ENCODE measurements at places on chromosomes 12 and 14. TPM values are rescaled to one million over a fixed set of nuclear protein-coding genes. Genes with fewer than 3 reads are reported as not detected.

GRCh38 chr14:102760496-102761193 is 16.6 kb upstream of the TRAF3 start:
- no peak for DNase-seq

DNA sequence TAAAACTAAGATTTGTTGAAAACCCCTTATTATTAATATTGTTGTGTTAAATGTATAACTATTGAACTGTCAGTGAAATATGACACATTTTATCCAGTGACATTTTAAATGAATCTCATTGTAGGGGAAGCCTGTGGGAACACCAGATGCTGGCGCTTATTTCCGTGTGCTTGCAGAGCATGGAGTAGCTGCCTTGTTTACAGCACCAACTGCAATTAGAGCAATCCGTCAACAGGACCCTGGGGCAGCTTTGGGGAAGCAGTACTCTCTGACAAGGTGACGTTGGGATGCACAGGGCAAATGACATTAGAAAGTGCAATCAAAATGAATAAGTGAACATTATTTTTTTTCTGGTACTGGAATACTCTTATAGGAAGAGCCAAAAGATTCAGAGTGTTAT is 96.8 kb downstream of the ACSS3 start:
- no peaks in the 10 kb centered on the region for H3K36me3 ChIP-seq
- peaks cover 9% of the 10 kb centered on the region for H3K4me1 ChIP-seq
- no peaks in the 10 kb centered on the region for H3K27me3 ChIP-seq
- no peak overlapping the region for H3K27ac ChIP-seq

GRCh38 chr12:18242380-18243089 is 18.8 kb upstream of the PIK3C2G start:
- no peak overlapping the region for H3K27ac ChIP-seq
- H3K36me3 ChIP-seq = no peaks in the 10 kb centered on the region
- H3K4me1 ChIP-seq = 0 out of 2 replicates have a peak, but pooled peaks cover 6% of the 10 kb centered on the region
- H3K27me3 ChIP-seq = no peaks in the 10 kb centered on the region
- no peak overlapping the region for H3K4me3 ChIP-seq

GRCh38 chr12:96241846-96242256 is 47.7 kb downstream of the ELK3 start:
- peak overlapping the region; percentile 99 for H3K27ac ChIP-seq
- DNase-seq = peak; percentile 99

DNA sequence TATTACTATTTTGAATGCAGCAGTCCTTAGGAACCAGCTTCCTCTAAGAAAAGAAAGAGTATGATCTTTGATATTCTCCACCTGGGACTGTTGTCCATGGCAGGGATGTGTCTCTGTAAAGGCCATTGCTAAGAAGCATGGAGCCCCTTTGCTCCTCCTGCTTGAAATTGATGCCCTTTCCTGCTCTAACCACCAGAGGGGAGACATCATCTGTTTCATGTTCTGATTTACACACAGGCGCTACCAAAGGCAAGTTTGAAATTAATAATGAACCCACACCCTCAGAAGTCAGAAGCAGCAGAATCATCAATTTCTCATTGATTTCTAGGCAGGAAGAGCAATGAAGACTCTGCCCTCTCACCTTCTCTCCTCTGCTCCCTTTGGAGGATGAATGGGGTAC is 253.8 kb downstream of the RMST start:
- H3K27me3 ChIP-seq = no peaks in the 10 kb centered on the region
- H3K27ac ChIP-seq = no peak overlapping the region
- no peak overlapping the region for H3K4me3 ChIP-seq
- DNase-seq = no peak

DNA sequence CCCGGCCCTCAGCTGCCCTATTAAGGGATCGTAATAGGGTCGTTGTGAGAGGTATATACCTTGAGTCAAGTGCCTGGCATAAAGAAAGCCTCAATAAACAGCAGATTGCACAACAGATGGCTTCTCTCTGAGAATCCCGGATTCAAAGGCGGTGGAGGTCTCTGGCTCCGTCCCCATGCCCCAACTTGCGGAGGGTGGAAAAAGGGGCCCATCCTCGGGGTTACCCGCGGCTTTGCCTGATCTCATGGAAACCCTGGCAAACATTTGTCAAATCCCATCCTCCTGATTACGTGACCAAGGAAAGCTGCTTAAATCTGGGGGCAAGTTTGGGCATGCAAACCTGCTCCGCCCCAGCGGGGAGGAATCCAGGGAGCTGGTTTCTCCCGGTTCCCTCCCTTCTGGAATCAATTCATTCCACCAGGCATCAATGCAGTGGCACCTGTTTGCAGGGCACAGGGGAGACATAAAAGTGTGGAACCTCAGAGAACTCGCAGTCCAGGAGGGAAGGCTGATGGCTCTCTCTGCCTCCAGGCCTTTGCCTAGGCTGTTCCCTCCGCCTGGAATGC is 12.3 kb downstream of the TRPV4 start:
- H3K27me3 ChIP-seq = no peaks in the 10 kb centered on the region
- no peak overlapping the region for H3K27ac ChIP-seq
- DNase-seq = no peak
- H3K4me1 ChIP-seq = peaks cover 5% of the 10 kb centered on the region
- no peak overlapping the region for H3K4me3 ChIP-seq
- no peaks in the 10 kb centered on the region for H3K36me3 ChIP-seq

GRCh38 chr14:97692084-97692483 is 894.9 kb downstream of the VRK1 start:
- no peak overlapping the region for H3K27ac ChIP-seq
- no peak for DNase-seq
- no peaks in the 10 kb centered on the region for H3K36me3 ChIP-seq
- no peaks in the 10 kb centered on the region for H3K27me3 ChIP-seq
- H3K4me3 ChIP-seq = no peak overlapping the region

DNA sequence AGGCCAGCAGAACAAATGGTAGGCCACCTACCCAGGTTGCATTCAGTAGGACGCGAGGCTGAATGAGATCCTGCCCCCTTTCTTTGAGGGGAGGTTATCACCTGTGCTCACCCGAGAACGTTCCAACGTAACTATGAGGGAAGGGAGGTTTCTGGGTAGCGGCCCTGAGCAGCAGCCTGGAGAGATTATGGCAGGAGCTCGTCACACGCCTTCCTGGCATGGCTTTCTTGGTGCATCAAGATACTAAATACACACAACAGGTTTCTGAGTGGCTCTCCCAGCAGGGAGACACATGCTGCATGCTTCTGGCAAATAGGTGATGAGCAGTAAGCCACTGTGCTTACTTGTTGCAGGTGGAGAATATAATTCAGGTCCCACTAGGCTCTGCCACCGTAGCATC is 147.7 kb downstream of the CALM1 start:
- H3K4me1 ChIP-seq = no peaks in the 10 kb centered on the region
- no peak for DNase-seq
- H3K36me3 ChIP-seq = no peaks in the 10 kb centered on the region
- no peaks in the 10 kb centered on the region for H3K27me3 ChIP-seq
- no peak overlapping the region for H3K4me3 ChIP-seq

DNA sequence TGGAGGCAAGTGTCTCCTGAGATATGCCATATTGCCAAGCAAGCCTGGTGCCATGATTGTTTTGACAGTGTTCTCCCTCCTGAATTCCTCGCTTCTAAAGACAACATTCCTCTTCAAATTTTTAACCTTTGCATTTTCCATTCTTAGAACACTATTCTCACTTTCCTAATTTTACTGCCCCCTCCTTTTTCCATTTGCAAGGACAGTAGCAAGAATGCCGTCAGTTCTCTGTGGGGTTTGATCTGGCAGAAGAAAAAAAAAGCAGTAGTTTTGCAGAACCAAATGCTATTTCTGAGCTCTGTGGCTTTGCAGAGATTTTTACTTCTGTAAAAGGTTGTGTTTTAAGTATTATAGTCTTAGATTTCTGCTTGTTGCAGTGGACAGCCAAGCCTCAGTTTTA is 295.2 kb downstream of the NUAK1 start:
- no peak overlapping the region for H3K4me3 ChIP-seq
- H3K27ac ChIP-seq = no peak overlapping the region
- peaks cover 4% of the 10 kb centered on the region for H3K27me3 ChIP-seq

DNA sequence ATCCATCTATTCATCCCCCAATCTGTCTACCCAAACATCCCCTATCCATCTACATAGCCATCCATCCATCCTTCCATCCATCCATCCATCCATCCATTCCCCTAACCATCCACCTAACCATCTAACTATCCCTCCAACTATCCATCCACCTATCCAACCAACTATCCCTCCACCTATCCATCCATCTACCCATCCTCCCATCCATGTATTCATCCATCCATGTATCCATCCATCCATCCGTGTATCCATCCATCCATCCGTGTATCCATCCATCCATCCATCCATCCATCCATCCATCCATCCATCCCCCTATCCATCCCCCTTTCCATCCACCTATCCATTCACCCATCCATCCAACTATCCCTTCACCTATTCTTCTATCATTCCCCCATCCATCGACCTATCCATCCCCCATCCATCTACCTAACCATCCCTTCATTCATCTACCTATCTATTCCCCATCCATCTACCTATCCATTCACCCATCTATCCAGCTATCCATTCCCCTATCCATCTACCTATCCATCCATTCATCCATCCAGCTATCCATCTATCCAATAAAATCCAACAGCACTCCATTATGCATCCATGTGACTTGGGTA is 131.7 kb downstream of the VRK1 start:
- no peak overlapping the region for H3K4me3 ChIP-seq
- no peak overlapping the region for H3K27ac ChIP-seq
- H3K36me3 ChIP-seq = no peaks in the 10 kb centered on the region
- H3K4me1 ChIP-seq = no peaks in the 10 kb centered on the region
- H3K27me3 ChIP-seq = no peaks in the 10 kb centered on the region

The KRT6B gene
- total RNA-seq = not detected

The SLC16A7 gene
- 40.6 TPM for total RNA-seq

The DAO gene
- not detected for total RNA-seq

The PTGER2 gene
- total RNA-seq = 6.2 TPM

The TAS2R19 gene
- total RNA-seq = 2.6 TPM

The GALNT8 gene
- total RNA-seq = not detected

The SLC41A2 gene
- 34.5 TPM for total RNA-seq

Data from GM23248 (cell line).